ENCODE measurements at places on chromosomes 4 and X.

DNA sequence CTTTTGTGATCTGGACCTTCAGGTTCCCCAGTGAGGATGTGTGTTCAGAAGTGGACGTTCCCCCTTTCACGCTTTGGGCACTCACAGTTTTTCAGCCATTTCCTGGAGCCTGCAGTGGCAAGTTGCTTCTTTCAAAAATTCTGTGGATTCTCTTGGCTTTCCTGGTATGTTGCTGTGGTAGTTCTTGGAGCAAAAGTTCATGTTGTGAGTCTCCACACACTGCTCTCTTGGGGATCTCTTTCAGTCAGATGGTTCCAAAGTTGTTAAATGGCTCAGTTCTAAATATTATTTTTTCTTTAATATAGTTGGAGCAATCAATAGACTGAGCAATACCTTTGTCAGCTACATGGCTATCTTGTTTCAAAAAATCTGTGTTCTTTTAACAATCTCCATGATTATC, 28.5 kb upstream of the BANK1 start:
- DNase-seq, result no peak

DNA sequence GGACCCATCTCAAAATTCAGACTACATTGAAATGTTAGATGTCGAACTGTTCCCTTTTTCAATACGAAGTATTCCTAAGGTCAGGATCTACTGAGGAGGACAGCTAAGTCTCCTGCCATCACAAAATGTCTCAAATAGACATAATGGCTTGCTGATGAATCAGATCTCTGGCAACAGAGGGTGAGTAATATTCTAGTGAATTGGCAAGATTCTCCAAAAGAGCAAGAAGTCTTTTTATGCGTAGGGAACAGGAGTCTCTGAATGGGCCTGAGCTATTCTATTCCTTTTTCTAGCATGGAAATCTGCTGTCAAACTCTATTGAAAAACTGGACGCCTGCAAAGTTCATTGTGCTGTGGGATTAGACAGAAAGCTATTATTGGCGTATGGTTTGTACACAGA, 145.4 kb downstream of the FNIP2 start:
- no peak for DNase-seq

GRCh38 chr4:38512840-38513239, 151.2 kb upstream of the KLF3 start:
- no peak for DNase-seq

- no peak for DNase-seq
Observed at GRCh38 chr4:80309294-80310004, 26.1 kb upstream of the CFAP299 start.

GRCh38 chrX:151393514-151393913, 3.5 kb upstream of the VMA21 start:
- DNase-seq, result peak; percentile 49

Data from NAMALWA (cell line).